Right lung (tissue), 10 donors: ENCODE measurements at places on chromosomes 7 and 10. TPM values are rescaled to one million over a fixed set of nuclear protein-coding genes. Genes with fewer than 3 reads are reported as not detected.

Gene LIPF
- polyA plus RNA-seq: 0.33 TPM

DNA sequence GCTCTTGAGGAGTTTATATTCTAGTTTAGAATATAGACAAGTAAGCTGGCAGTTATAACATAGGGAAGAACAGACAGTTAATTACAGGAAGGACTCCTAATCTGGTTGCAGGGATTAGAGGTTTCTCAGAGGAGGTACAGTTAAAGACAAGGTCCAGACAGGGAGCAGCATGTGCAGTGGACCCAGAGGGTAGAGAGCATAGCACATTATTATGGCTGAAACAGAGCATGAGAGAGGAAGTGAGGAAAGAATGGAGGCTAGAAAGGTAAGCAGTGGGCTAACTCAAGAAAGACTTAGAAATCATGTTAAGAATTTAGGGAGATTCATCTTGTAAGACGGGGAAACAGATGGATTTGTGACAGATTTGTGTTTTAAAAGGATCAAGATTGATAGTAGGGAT, 9.7 kb downstream of the MIOS start:
- DNase-seq: no peak

DNA sequence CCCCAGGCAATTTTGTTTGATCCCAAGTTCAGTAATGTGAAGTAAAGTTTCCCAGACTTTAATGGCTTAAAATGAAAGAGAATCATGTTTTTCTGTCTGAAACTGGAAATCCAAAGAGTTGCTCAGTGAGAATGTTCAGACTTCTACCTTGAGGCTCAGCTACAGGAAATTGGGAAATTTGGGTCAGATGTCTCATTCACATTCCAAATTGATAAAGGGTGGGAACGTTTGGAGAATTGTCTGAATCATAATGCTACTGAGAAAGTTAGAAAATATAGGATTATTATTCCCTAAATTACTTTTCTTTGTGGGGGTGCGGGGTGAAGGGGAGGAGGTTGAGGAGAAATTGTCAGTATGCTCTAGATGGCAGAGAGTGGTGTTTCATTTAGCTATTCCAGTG, 773.9 kb downstream of the LRMDA start:
- DNase-seq: no peak

DNA sequence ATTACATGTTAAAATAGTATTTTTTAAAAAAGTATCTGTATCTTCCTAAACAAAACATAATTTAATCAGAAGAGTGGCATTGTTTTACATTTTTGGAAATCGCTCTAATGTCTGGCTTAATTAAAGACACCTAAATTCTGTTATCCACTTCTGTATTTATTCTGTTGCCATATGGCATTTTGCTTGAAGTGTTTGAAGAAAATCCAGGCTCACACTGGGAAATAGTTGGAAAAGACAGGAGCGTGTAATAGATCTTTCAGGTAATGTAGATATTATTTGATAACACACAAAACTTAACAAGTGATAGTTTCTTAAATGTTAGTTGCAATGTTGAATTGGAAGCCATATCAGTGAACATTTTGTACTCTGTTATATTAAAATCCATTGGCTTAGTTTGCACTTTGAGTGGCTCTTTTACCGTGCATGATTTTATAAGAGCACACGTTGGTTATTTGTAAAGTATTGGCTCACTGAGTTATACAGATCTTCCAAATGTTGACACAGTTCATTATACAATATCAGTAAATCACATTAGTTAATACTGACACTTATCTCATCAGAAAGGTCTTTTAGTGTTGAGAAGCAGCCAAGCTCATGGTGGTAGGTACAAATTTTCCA, 128.4 kb upstream of the NPVF start:
- no peak for DNase-seq

DNA sequence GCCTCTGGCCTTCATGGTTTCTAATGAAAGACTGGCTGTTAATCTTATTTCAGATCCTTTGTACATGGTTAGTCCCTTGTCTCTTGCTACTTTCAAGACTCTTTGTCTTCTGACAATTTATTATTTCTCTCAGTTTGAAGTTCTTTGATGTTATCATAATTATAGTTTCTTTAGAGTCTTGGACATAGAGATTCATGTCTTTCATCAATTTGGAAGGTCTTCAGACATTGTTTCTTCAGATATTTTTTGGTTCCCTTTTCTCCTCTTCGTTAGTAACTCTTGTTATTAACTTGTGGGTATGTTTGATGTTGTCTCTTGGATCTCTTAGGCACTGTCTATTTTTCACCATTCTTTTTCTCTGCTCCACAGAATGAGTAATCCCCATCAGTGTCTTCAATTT, 8.7 kb downstream of the ZNF37A start:
- DNase-seq: no peak

Gene SNCG
- 4.7 TPM for polyA plus RNA-seq

Gene COL28A1
- polyA plus RNA-seq: 2.3 TPM

Gene TLX1
- polyA plus RNA-seq: not detected

DNA sequence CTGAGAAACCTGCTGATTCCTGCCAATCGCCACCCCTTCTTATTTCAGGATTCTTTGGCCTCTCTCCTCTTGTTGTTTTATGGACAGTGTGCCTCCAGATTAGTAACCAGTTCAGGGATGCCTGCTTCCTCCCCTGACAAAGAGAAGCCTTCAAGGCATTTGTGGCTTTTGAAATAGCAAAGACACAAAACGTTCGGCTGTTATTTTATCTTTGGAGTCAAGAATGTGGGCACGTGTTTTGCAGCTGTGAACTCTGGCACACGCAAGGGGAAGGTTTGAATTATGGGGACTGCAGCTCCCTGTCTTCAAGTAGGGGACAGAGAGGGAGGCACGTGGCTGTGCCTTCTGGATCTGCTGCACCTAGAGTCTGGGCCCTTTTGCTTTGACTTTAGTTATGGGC, 157.9 kb upstream of the GRB10 start:
- no peak for DNase-seq

Gene TDRD1
- polyA plus RNA-seq: 0.40 TPM

Gene GPR141
- 0.39 TPM for polyA plus RNA-seq

DNA sequence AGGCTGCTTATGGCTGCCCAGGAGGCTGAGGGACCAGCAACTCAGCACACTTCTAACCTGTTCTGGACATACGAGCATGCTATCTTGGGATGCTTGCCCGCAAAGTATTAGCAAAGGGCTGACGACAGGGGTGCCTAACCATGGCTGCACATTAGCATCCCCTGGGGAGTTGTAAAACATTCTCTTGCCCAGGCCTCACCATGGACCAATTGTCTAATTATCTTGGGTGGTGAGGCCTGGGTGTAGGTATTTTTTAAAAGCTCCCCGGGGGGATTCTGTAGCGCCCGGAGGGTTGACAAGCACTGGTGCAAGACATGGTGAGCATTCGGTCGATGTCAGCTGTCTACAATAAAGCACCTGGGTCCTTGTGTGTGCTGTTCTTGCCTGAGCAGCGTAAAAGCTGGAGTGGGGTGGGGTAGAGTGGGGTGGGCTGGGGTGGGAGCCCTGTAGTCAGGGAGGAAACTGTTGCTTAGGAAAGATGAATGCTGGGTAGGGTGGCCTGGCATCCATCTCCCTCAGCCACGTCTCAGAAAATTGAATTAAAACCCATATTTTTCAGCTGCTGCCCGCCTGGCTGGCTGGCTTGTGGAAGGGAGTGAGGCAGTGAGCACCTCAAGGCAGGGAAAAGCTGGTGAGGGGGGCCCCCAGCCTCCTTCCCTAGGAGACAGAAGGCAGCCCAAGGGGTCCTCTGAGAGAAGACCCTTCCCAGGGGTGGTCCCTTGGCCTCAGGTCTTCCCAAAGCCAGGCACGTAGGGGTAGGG, 2.9 kb upstream of the ADCYAP1R1 start:
- no peak for DNase-seq

DNA sequence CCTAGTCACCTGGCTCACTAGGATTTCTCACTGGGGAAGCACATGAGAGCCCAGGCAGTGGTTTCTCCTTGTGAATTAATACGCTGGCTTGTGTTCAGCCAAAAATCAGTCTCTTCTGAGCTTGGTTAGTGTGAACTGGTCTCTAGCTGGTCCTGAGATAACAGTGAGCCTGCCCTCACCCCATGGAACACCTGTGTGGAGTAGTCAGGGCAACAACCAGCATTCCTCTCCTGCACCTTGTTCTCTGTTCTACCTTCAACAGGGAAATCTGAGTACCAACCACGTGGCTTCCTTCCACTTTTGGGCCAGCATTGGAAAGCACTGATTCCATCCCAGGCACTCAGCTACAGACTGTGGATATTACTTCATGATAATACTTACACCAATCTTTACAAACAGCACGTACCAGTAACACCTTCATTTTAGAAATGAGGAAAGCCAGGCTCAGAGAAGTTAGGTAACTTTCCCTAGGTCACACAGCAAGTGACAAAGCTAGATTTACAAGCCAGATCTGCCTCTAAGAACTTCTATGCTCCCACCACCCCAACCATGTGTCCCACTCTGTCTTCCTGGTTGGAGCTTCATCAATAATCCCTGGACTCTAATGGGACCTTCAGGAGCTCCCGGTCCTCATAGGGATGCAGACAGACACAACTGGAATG, 106.6 kb downstream of the GRID1 start:
- DNase-seq: no peak
